ENCODE measurements at places on chromosomes 7 and 10. TPM values are rescaled to one million over a fixed set of nuclear protein-coding genes. Genes with fewer than 3 reads are reported as not detected.

SEM1 gene
- 40.2 TPM for total RNA-seq

GPR158 gene
- total RNA-seq = not detected

GRCh38 chr7:24334627-24335026 is 50.6 kb downstream of the NPY start:
- no peak for DNase-seq

DNA sequence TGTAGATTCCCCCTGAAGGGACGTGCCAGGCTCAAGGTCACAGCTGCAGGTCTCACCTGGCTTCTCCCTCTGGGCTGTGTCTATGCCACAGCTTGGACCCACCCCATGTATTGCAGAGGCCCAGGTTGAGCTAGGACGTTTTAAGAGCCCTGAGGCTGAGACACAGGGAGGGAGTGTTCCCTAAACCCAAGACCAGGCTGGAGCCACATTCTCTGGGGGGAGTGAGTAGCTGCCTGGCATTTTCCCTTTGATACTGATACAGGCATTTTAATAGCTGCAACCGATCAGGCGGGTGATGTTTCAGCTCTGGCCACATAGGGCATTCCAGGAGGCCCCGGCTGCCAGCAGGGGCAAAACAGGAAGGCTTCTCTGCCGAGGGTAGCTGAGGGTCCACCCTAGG is 13.4 kb downstream of the COL13A1 start:
- no peak for DNase-seq

DNA sequence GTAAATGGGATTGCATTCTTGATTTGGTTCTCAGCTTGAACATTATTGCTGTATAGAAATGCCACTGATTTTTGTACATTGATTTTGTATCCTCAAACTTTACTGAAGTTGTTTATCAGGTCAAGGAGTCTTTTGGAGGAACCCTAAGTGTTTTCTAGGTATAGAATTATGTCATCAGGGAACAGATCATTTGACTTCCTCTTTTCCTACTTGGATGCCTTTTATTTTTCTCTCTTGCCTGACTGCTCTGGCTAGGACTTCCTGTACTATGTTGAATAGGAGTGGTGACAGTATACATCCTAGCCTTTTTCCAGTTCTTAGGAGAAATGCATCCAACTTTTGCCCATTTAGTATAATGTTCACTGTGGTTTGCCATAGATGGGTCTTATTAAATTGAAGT is 48.8 kb downstream of the ANXA8 start:
- no peak for DNase-seq

GRCh38 chr7:107286751-107287621 is 118.2 kb downstream of the HBP1 start:
- DNase-seq = no peak

DNA sequence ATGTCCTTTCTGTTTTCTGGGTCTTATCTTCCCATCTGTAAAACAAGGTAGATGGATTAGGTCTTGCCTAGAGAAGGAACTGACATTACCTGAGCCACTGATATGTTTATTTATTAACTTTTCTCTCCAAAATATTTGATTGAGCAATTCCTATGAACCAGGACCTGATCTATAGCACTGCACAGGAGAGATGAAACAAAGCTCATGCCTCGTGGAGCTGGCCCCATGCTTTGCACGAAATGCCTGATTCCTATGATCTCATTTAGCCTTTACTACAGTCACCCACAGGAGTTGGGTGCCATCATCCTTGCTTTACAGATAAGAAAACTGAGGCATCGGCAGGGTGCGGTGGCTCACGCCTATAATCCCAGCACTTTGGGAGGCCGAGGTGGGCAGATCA is 48.2 kb upstream of the ZMIZ1 start:
- no peak for DNase-seq

GRCh38 chr7:515628-516027 is 4.0 kb downstream of the PDGFA start:
- no peak for DNase-seq

- DNase-seq = no peak
Measured at GRCh38 chr7:66860767-66861166, 60.3 kb upstream of the TMEM248 start.

- DNase-seq = no peak
Measured at GRCh38 chr7:80288175-80289122, 153.8 kb downstream of the GNAI1 start.
